ENCODE measurements at places on chromosomes 3 and 15.

DNA sequence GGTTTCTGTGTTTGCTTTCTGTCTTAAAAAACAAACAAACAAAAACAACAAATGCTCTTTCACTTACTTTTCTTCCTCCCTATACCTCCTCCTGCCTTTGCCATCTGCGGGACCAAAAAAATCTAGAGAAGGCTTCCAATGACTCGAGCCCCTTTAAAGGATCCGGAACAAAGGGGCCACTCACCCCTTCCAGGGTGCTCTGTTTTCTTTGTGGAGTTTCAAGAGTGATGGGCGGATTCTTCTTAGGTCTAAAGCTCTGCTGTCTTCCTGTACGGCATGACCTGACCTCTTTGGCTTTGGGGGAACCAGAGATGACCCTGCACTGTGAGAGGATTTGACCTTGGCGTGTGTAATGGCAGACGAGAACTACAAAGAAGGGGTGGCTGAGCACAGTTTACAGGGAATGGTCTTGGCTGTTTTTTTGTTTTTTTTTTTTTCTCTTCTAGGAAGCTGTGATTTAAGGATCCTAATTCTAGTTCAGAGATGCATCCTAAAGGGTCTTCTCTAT lies 2.2 kb upstream of the MUC20 start:
- DNase-seq: no peak

DNA sequence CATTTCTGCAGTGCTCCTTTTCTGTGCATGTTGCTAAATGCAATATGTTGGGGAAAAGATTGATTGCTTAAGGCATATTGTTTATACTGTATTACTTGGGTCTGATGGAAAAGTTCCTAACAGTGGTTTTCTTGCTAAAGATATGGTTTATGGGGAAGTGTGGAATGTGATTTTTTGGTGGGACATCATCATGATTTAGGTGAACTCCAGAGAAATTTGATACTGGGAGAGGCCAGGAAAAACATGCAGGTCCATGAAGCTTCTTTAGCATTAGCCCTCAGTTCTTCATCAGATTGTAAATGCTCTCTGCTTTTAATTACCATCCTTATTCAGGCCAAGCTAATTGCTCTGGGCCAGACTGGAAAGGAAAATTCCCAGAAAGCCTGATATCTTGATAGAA lies 147.5 kb downstream of the LRTM1 start:
- no peak for DNase-seq

- DNase-seq: no peak
Observed at GRCh38 chr3:62446337-62446940, 73.1 kb upstream of the FEZF2 start.

- no peak for DNase-seq
Observed at GRCh38 chr3:54859184-54859583, 68.7 kb downstream of the LRTM1 start.

GRCh38 chr3:14486460-14486859 lies 53.7 kb downstream of the GRIP2 start:
- DNase-seq: no peak

- DNase-seq: no peak
Observed at GRCh38 chr3:172181932-172182586, 142.7 kb downstream of the FNDC3B start.

GRCh38 chr15:69648212-69648611 lies 195.6 kb downstream of the RPLP1 start:
- no peak for DNase-seq

- no peak for DNase-seq
Observed at GRCh38 chr15:80906159-80906766, 83.4 kb downstream of the MESD start.

DNA sequence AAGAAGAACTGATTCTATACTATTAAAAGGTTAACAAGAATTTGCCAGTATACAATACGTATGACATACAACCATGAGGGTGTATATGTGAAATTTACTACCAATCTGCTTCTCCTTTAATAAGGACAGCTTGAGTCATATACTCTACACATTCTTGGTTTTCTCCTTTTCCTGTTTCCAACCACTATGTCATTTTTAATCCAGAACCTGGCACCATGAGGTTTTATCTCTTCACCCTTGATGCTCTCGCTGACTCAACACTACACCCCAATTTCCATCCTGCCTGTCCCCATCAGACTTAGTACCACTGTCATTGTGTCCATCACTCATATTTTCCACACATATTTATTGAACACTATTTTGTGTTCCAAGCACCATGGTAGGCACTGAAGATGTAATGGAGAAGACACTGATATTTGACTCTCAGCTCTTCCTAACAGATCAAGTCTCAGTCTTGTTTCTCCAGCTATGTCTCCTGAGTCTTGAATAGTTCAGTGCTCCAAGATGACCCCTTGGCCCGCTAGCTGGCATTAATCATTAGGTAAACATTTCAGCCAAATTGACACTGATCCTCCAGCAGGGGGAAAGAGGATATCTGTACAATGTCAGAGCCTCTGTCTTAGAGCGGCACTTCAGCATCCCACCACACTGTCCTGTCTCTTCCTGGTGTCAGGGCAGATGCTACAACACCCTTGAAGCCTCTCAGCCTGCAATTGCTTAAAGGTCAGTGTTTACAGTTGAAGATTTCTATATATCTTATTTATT lies 11.2 kb upstream of the COL8A1 start:
- DNase-seq: no peak

DNA sequence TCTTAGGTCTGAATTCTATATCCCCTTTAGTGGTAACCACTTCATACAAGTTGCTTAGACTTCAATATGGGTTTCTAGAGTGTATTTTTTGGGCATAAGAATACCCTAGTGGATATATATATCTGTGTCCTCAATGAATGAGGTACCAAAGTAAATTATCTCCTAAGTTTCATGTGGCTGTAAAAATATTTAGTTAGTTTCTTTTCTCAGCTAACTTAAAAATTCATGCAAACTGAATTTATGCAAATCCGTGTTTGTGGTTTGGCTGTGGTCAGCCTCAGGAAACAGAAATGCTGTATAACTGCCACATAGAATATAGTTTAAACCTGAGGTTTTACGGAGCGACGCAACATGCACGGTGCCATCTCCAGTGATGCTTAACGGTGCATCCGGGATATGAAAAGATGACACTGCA lies 80.3 kb downstream of the PEX5L start:
- no peak for DNase-seq

GRCh38 chr3:72322264-72322976 lies 525.8 kb downstream of the SHQ1 start:
- DNase-seq: no peak

- DNase-seq: no peak
Observed at GRCh38 chr15:50278496-50278895, 13.0 kb upstream of the HDC start.

DNA sequence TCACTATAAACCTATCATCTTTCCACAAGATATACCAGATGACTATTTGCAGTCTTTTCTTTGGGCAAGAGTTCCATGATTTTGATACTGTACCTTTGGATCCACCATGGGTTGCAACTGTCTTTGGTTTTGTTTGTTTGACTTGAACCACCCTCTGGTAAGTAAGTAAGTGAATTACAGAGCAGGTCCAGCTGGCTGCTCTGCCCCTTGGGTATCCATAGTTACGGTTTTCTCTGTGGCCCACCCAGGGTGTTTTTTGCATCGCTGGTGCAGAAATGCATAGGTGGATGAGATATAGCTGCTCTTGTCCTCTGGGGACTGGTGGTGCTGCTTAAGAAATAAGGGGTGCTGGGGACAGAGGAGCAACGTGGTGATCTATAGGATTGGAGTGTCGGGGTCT lies 33.8 kb downstream of the CHDH start:
- no peak for DNase-seq

DNA sequence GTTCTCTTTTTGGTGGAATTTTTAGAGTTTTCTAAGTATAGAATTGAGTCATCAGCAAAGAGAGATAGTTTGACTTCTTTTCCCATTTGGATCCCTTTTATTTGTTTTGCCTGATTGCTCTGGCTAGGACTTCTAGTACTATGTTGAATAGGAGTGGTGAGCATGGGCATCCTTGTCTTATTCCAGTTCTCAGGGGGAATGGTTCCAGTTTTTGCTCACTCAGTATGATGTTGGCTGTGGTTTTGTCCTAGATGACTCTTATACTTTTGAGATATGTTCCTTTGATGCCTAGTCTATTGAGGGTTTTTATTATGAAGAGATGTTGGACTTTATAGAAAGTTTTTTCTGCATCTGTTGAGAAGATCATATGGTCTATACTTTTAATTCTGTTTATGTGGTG lies 72.5 kb downstream of the TNFAIP8L3 start:
- no peak for DNase-seq

GRCh38 chr3:67901681-67902080 lies 247.3 kb upstream of the SUCLG2 start:
- DNase-seq: no peak

- DNase-seq: no peak
Observed at GRCh38 chr15:73955861-73956742, 29.8 kb downstream of the LOXL1 start.

- DNase-seq: no peak
Observed at GRCh38 chr3:70702132-70702531, 389.7 kb upstream of the MDFIC2 start.

DNA sequence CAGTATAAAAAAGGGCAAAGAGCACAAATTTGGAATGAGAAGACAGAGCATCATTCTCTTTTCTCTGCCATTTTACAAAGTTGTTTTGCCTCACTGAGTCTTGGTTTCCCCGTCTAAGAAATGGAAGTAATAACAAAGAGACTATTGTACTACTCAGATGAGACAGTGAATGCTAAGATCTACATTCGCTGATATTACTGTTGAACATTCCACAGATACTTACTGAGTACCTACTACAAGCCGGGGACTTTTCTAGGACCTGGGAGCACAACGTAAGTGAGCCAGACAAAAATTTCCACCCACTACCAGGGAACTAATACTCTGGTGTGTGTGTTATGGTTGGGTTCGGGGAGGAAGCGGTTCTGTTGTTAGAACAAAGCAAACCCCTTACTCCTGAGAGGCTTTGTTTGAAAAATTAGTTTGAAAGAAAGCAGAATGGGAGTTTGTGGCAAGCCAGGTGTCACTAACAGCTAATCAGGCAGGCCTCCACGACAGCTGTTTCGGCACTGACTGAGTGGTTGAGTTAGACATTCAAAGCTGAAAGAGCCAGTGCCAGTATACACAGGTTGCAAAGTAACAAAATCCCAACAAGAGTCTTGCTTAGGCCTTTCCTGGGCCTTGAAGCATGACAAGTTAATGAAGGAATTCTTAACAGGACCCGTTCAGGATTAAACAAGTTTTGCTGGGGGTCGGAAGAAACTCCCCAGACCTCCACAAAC lies 458.3 kb downstream of the EDEM1 start:
- DNase-seq: no peak

DNA sequence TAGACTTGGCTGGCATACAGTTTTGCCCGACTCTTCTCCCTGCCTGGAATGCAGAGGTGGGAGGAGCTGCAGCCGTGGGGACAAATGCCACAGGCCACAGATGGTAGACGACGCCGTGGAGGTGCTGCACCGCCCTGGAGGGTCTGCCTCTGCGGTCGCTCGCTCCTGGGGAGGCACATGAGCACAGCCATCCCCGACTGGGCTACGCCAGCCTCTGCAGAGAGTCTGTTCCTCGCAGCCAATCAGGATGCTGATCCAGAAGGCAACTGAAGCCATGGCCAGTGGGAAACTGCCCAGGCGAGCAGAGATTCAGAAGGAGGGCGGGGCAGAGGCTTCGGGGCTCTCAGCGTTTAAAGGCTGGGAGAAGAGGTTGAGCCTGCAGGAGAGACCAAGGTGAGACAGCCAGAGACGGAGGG lies 11.9 kb upstream of the LRRC15 start:
- no peak for DNase-seq

DNA sequence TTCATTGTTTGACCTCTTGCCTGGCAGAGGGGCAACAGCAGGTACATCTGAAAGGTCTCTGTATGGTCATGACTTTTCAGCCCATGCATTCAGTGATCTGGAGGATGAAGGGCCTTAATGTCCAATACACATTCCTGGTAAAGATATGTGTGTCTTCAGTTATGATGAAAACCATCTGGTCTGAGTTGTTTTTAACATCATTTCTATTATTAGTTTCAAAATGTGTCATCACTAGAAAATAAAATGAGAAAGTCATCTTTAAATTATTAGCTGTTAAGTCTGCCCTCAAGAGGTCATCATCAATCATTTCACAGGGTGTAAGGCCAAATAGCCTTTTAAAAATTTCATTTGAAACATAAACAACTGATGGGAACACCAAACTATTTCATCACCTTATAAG lies 92.1 kb upstream of the PLSCR4 start:
- DNase-seq: no peak

GRCh38 chr3:155424323-155424710 lies 130.8 kb upstream of the STRIT1 start:
- DNase-seq: no peak

GRCh38 chr15:76199106-76200082 lies 111.9 kb downstream of the ETFA start:
- no peak for DNase-seq

DNA sequence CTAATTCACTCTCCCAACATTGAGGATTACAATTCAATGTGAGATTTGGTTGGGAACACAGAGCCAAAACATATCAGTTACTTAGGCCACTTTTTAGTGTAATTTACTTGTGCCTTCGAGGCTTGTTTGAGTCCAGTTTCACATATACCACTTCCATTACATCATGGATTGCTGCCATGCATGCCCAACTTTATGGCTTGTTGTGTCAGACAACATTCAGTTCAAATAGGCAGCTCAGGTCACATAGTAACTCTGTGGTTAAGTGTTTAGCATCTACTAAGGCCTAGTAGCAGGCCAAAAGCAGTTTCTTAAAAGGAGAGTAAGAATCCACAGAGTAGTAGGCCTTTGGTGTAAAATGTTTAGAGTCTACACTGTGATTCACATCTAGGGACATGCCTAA lies 164.3 kb upstream of the GMNC start:
- no peak for DNase-seq

DNA sequence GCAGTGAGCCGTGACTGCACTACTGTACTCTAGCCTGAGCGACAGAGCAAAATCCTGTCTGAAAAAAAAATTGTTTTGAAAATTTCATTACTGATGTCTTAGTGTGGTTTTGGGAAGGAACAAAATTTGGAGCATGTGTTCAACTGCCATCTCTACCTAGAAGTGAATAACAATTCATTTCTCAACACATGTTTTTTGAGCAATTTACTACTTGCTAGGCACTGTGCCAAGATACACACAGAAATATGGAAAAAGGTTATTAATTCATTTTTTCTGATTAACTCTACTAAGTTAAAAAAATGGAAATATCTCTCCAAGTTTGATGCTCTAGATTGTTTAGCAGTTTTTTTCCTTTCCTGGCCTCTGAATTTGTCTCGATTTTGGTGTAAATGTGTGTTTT lies 5.2 kb upstream of the TCF12 start:
- no peak for DNase-seq

- no peak for DNase-seq
Observed at GRCh38 chr3:23909341-23909740, 7.4 kb downstream of the NKIRAS1 start.

DNA sequence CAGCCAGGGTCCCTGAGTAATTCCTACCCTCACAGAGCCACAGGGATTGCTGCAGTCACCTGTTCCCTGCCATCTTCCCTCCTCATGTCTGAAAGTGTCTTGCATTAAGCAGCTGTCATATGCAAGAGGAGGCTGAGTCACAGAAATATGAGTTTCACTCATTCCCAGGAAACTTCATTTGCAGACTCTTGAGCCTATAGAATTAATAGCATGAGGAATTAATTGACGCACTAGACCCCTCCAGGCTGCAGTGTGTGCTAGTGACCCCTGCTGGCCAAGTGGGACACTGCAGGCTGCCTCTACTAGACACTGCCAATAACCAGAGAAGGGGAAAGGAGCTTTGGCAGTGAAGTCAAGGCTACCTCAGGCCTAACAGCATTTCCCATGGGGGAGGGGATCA lies 50.6 kb upstream of the SLC6A1 start:
- DNase-seq: no peak

Data from GOT3 (cell line).